ENCODE measurements at places on chromosomes 11 and 22. TPM values are rescaled to one million over a fixed set of nuclear protein-coding genes. Genes with fewer than 3 reads are reported as not detected.

The POLD3 gene
- 50.0 TPM for total RNA-seq

The YWHAH gene
- 159 TPM for total RNA-seq

The EI24 gene
- 39.2 TPM for total RNA-seq

The RIMBP3B gene
- total RNA-seq, result 0.89 TPM

Measured in activated naive CD8-positive, alpha-beta T cell treated with anti-CD3 and anti-CD28 coated beads, Interleukin-2, amount 10 ng/mL, durations not matched to agents 7 days and 5 days (primary cell).